Fibroblast of skin of left biceps (primary cell): ENCODE measurements at places on chromosomes 5 and 9.

DNA sequence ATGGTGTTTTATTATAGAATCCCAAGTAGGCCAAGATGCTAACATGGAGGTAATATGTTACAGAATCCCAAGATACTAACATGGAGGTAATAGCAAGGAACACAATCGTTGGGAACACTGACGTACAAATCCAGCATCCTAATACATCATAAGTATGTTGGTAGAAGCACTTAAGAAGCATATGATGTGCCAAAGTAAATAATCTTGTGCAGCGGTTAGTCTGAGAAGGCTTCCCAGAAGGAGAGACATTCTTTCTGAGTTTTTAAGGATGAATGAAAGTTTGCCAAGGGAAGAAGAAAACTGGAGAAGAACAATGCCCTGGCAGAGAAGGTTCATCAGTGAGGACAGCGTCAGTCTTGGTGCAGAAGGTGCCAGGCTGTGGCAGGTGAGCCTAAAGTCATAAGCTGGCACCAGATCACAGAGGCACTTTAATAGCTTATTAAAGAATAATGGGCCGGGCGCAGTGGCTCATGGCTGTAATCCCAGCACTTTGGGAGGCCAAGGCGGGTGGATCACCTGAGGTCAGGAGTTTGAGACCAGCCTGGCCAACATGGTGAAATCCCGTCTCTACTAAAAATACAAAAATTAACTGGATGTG, 294.5 kb upstream of the PIK3R1 start:
- DNase-seq: no peak

GRCh38 chr5:172144291-172144815, 43.7 kb downstream of the STK10 start:
- no peak for DNase-seq

DNA sequence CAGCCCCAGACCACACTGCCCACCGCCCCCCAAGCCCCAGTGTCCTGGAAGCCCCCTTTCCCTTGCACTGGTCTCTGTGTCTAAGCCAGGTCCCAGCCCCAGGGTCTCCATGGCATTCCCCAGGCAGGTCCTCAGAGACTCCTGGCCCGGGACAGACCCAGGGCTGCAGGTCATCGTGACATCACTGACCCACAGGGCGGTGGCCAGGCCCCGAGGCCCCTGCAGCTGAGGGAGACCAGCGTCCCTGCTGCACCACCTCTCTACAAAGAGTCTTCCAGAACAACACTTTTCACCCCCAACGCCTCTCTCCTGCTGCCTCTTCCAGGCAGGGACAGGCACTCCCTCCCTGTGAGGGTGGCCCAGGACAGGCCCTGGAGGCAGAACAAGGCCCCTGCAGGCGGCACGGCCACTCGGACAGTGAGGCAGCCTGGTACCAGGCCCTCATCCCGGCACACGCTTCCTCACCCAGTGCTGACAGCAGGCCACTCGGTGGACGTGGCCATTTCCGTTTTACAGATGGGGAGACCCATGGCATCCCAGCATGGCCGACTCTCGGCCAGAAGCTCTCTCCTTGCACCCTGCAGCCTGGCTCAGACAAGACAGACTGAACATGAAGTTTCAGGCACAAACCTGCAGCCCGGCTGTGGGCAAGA, 136.4 kb downstream of the ADAMTS2 start:
- no peak for DNase-seq

- no peak for DNase-seq
These were observed 481.8 kb downstream of the MTRR start for GRCh38 chr5:8350644-8351339.

- DNase-seq: peak; percentile 49
These were observed 41.8 kb upstream of the S1PR3 start for GRCh38 chr9:88949425-88949824.

- DNase-seq: no peak
These were observed 336.6 kb upstream of the PIK3R1 start for GRCh38 chr5:67878933-67879332.

DNA sequence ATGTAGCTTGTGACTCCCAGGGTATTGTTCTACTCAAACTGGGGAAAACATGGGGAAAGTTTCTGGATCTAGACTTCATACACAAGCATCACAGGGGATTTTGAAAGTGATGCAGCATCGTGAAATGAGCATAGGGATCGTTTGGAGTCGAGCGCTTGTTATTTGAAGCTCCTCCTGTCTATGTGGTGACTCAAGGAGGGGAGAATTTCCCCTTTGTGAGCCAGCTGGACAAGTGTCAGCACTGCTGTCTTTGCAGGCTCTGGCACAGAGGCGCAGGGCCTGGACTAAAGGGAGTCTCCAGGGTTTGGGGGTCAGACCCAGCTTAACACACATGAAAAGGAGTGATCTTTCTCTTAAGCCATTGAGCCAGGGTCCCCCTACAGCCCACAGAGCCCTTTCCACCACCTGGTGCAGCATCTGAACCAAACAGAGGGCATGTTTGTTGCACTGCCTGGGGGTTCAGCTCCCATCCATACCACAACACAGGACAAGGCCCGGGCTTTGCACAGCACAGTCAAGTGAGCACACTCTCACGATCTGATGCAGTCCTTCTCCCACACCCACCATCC, 51.0 kb downstream of the IRF1 start:
- peak; percentile 71 for DNase-seq

- DNase-seq: no peak
These were observed 42.1 kb downstream of the DTWD2 start for GRCh38 chr5:118946138-118946800.

- no peak for DNase-seq
These were observed 28.4 kb downstream of the TIMD4 start for GRCh38 chr5:156934450-156935211.
